ENCODE measurements at places on chromosomes 7 and 10. TPM values are rescaled to one million over a fixed set of nuclear protein-coding genes. Genes with fewer than 3 reads are reported as not detected.
A peak's percentile ranks its signal among the peaks of the same experiment; 100 is the strongest.

DNA sequence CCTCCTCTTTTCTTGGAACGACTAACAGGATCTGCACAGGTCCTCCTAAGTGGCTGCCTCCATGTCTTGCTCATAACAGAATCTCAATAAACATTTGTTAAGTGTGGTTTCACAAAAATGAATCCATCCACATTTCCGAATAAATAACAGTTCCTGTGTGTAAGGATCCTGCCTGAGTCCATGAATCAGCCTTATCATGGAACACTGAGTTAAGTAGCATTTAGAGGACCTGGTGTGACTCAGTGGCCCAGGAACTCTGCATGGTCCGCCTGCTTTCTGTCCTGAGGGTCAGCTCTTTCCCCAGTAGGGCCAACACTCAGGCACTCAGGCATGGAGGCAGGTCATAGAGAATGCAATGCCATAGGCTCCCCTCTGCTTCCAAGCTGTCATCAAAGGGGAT, 15.8 kb upstream of the C10orf90 start:
- H3K4me3 ChIP-seq, result no peak overlapping the region
- no peaks in the 10 kb centered on the region for H3K36me3 ChIP-seq
- H3K27ac ChIP-seq, result no peak overlapping the region
- H3K4me1 ChIP-seq, result no peaks in the 10 kb centered on the region

DNA sequence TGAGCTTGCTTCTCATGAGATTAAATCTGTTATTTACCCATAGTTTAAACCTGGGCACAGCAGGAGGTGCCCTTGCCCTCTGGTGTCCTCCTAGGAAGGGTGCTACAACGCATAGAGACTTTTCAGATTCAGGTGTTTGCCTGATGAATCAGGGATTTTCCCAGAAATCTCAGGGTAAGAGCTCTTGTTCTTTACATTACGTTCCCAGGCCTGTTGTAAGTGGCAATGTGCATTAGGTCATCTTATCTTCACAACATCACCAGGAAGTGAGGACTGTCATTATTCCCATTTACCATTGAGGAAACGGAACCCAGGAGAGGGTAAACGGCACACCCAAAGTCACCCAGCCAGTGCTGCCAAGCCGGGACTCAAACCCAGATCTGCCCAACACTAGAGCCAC, 73.0 kb downstream of the NHLRC2 start:
- H3K4me3 ChIP-seq, result no peak overlapping the region
- peaks cover 6% of the 10 kb centered on the region for H3K36me3 ChIP-seq
- no peaks in the 10 kb centered on the region for H3K4me1 ChIP-seq
- H3K27me3 ChIP-seq, result peaks cover 22% of the 10 kb centered on the region
- H3K27ac ChIP-seq, result no peak overlapping the region

DNA sequence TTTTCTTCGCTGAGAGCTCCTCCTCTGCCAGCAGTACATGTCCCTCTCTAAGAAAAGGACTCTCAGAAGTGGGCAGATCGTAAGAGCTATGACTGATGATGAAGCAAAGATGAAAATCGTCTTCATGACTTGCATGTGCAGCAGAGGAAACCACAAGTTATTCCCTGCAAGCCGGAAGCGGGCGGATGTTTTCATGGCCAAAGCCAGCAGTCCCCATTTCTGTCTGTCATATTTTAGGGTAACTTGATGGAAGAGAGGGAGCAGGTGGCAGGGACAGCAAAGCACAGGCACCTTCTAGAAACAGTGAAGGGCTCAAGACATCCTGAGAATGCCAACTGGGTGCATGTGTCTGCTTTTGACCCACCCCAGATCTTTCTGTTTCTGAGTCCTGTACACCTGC, 19.9 kb downstream of the KLF6 start:
- DNase-seq, result no peak
- H3K27me3 ChIP-seq, result no peaks in the 10 kb centered on the region
- H3K27ac ChIP-seq, result no peak overlapping the region
- H3K4me3 ChIP-seq, result peak overlapping the region; percentile 66
- H3K36me3 ChIP-seq, result no peaks in the 10 kb centered on the region
- H3K4me1 ChIP-seq, result peaks cover 43% of the 10 kb centered on the region

DNA sequence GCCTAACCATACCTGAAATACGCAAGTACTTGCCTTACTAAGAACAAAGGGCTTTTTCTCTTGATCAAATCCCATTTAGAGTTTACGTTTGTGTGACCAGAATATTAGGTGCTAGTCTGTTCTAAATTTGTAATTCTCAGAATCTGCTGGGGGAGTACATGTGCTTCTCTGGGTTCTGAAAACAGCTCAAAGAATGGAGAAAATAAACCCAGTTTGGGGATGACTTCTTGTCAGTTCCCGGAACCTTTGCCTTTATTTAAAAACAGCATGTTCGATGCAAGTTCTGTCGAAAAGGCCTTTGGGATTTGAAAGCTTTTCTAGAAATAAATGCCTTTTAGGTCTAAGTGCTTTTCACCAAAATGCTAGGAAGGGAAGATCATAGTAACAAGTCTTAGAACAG, 147.0 kb downstream of the ARID5B start:
- H3K4me3 ChIP-seq, result peak overlapping the region; percentile 91
- no peaks in the 10 kb centered on the region for H3K27me3 ChIP-seq
- DNase-seq, result no peak
- H3K4me1 ChIP-seq, result peaks cover 96% of the 10 kb centered on the region
- H3K36me3 ChIP-seq, result peaks cover 12% of the 10 kb centered on the region

AASS gene
- polyA plus RNA-seq, result not detected

KAZALD1 gene
- not detected for polyA plus RNA-seq

CALCR gene
- polyA plus RNA-seq, result not detected

ZFAND2A gene
- polyA plus RNA-seq, result 114 TPM

Measured in immature natural killer cell (primary cell).